ENCODE measurements at places on chromosomes 6 and 20.

- no peak for DNase-seq
Measured at GRCh38 chr6:165220045-165220444, 89.4 kb downstream of the C6orf118 start.

- DNase-seq: no peak
Measured at GRCh38 chr6:137297887-137298286, 78.7 kb upstream of the IFNGR1 start.

GRCh38 chr20:40634891-40635290 lies 54.1 kb downstream of the MAFB start:
- DNase-seq: no peak

DNA sequence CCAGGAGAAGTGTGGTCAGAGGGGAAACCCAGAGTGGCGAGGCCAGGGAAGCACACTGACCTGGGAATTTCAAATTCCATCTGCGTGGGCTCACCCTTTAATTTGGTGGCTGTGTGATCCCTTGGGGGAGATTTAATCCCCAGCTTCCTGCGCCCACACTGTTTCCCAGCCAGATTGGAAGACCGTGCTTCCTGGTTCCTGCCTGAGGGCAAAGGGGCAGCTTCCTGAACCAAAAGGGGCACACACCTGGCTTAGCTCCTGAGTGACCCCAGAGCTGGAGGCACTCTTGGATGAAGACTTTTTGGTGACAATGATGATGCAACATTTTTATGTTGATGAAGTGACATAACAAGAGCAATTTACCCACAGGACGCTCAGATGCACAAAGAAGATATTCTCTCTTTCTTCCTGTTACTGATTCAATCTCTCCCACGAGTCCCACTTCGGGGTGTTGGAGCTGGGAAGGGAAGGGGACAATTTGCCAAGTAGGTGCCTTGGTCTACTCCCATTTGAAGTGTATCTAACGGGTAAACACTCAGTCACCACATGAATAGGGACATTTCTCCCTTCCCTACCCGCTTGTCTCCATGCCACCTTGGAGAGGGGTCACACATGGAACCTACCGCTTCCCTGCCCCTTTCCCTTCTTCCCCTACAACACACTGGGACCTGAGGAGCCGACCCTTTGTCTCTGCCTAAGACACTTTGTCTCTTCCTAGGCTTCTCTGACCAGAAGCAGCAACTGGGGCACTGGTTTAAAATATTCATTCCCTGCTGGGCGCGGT lies 28.6 kb upstream of the CDKN1A start:
- DNase-seq: no peak

DNA sequence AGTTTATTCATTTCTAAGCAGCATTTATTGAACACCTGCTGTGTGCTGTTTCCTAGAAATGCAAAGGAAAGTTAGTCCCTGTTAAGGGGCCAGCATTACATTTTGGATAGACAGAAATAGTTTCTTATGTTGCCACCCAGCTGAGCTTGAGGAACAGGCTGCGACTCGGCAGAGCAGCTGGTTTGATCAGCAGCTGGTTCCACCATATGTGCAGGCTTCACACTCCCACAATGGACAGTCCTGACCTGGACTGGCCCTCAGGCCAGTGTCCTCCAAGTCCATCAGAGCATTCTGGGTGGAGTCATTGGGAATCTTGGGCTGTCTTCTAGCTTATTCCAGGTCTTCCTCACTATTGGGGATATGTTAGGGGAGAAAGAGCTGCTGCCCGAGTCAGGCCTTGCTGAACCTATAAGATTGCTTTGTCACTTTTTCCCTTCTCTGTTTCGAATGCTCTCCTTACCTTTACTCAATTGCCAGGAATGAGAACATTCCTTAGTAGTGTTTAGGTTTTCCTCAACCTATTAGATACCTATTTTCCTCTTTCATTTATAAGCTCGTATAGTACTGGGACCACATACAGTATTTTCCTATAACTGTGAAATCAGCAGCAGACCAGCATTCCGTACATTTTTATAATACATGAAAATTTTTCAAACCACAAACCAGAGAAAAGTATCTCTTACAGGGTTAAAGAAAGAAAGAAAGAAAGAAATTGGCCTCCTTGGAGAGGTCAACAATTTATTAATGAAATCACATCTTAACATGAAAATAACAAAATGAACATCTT lies 203.0 kb downstream of the FARS2 start:
- DNase-seq: no peak

- DNase-seq: no peak
Measured at GRCh38 chr20:46011631-46012482, 3.1 kb downstream of the MMP9 start.

All from stimulated activated CD8-positive, alpha-beta memory T cell treated with anti-CD3 and anti-CD28 coated beads, Interleukin-12 subunit alpha, Interleukin-12 subunit beta, amount 100 ng/mL, for 4 hours (primary cell).